ENCODE measurements at places on chromosomes 7 and 10.

DNA sequence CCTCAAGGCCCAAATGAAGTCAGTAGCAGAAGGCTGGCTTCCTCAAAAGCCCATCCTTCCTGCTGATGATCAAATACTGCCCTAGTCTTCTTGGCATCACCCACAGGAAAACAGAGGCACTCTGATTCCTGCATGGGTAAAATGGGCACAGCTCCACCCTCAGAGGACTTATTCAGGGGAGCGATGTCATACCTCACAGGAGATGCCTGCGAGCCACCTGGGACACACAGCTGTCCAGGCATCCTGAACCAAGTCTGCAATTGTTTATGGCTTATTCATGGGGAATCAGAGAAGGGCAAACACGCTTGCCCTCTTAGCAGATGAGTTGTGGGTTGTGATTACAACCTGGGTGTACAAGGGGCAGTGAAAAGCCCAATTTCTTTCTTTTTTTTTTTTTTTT lies 22.0 kb upstream of the LMTK2 start:
- H3K27me3 ChIP-seq: no peaks in the 10 kb centered on the region
- peaks cover 4% of the 10 kb centered on the region for H3K4me1 ChIP-seq
- H3K4me3 ChIP-seq: no peak overlapping the region
- peak overlapping the region; percentile 86 for H3K27ac ChIP-seq
- H3K36me3 ChIP-seq: no peaks in the 10 kb centered on the region

DNA sequence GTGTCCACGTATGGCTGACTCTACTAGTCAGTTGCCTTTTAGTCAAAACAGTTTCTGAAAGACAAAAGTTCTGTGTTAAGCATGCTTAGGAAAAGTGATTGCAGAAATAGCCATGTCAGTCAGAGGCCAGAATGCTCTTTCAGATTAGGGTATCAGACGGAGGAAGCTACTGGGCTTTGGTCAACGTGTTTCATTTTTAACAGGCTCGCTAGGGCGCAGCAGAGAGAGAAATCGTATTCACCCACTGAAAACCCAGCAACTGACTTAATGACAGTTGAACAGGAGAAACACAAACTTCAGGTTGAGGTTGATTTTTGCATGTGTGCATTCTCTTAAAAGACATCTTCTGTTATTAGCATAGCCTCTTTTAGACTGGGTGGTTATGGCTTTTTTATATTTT lies 322.6 kb upstream of the KIAA1217 start:
- no peaks in the 10 kb centered on the region for H3K27me3 ChIP-seq
- no peaks in the 10 kb centered on the region for H3K36me3 ChIP-seq
- no peak overlapping the region for H3K27ac ChIP-seq
- no peak for DNase-seq
- no peaks in the 10 kb centered on the region for H3K4me1 ChIP-seq

- peaks cover 60% of the 10 kb centered on the region for H3K36me3 ChIP-seq
- H3K27me3 ChIP-seq: no peaks in the 10 kb centered on the region
- DNase-seq: no peak
- H3K27ac ChIP-seq: no peak overlapping the region
- H3K4me1 ChIP-seq: no peaks in the 10 kb centered on the region
Measured at GRCh38 chr7:157228864-157229422, 90.2 kb downstream of the UBE3C start.

- H3K4me1 ChIP-seq: peaks cover 26% of the 10 kb centered on the region
- peaks cover 64% of the 10 kb centered on the region for H3K27me3 ChIP-seq
- peak overlapping the region; percentile 57 for H3K4me3 ChIP-seq
- no peaks in the 10 kb centered on the region for H3K36me3 ChIP-seq
- DNase-seq: no peak
Measured at GRCh38 chr7:132577206-132578049, 1.2 kb upstream of the PLXNA4 start.

GRCh38 chr7:20197125-20197748 lies 19.9 kb downstream of the MACC1 start:
- no peaks in the 10 kb centered on the region for H3K27me3 ChIP-seq
- H3K27ac ChIP-seq: no peak overlapping the region
- no peak for DNase-seq
- H3K4me3 ChIP-seq: no peak overlapping the region
- H3K4me1 ChIP-seq: peaks cover 15% of the 10 kb centered on the region
- no peaks in the 10 kb centered on the region for H3K36me3 ChIP-seq

DNA sequence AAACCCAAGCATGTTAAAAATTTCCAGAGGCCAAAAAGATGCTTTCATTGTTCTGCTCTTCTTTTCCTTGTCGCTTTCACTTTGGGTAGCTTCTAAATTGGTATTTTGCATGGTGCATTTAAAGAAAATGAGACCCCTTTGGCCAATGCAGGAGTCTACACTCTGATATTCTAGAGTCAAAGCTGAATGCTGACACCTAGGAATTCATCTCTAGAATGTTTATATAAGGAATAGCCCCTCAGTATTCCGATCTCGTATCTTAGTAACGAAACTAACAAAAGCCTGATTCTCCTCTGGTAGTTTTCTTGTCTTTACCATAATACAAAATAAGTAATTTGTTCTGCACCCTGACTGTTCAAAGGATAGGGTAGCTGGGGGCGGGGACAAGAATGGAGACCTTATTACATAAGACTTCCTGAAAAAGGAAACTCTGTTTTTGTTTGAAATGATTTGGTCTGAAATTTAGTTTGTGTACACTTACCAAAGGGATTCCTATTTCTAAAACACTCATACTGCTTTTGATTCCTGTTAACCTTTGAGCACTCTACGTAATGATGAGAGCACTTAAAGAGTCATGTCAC lies 17.1 kb downstream of the IKZF1 start:
- H3K36me3 ChIP-seq: no peaks in the 10 kb centered on the region
- H3K27ac ChIP-seq: no peak overlapping the region
- no peak overlapping the region for H3K4me3 ChIP-seq
- H3K27me3 ChIP-seq: no peaks in the 10 kb centered on the region
- no peaks in the 10 kb centered on the region for H3K4me1 ChIP-seq
- no peak for DNase-seq

GRCh38 chr10:95556994-95557767 lies 4.0 kb downstream of the SORBS1 start:
- DNase-seq: peak; percentile 44
- no peaks in the 10 kb centered on the region for H3K27me3 ChIP-seq
- no peak overlapping the region for H3K27ac ChIP-seq
- no peaks in the 10 kb centered on the region for H3K36me3 ChIP-seq
- H3K4me3 ChIP-seq: no peak overlapping the region

DNA sequence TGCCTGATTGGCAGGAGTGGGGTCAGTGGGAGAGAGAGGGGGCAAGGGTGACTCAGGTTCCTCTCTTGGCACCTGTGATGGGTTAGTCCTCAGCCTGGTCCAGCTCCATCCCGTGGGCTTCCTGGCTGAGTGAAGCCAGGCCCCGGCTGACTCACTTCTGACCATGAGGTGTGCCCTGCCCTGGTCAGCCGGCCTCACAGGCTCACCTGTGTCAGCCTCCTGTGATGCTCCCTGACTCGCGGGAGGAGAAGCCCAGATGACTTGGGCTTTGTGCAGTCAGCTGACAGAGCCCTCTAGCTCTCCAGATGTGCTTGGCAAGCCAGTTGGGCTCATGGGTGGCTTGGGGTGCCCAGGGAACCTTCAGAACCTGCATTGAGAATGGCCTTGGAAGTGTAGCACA lies 16.0 kb upstream of the PPIF start:
- H3K36me3 ChIP-seq: no peaks in the 10 kb centered on the region
- H3K4me3 ChIP-seq: no peak overlapping the region
- H3K4me1 ChIP-seq: peaks cover 8% of the 10 kb centered on the region
- no peak for DNase-seq
- no peaks in the 10 kb centered on the region for H3K27me3 ChIP-seq

DNA sequence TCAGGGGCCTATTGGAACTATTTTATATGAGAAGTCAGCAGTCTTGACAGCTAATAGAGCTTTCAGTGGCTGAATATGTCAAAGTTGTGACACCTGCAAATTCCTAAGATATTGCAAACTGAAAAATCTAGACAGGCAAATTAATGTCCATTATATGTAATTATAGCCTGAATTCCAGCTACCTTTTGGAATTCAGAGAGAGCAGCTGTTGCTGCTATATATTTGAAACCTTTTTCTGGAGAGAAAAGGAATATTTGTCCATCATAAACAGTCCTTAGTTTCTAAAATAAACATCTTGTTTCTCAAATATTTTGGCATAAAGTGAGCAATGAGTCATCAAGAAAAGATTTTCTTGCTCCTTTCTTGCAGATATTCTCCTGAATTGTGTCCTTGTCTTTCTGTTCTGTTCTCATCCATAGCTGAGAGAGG lies 408.9 kb upstream of the SEMA3D start:
- no peak overlapping the region for H3K27ac ChIP-seq
- no peaks in the 10 kb centered on the region for H3K27me3 ChIP-seq
- H3K36me3 ChIP-seq: no peaks in the 10 kb centered on the region
- no peak for DNase-seq
- H3K4me3 ChIP-seq: no peak overlapping the region

GRCh38 chr10:126508535-126509040 lies 120.3 kb upstream of the ADAM12 start:
- no peak overlapping the region for H3K4me3 ChIP-seq
- H3K36me3 ChIP-seq: no peaks in the 10 kb centered on the region
- H3K4me1 ChIP-seq: no peaks in the 10 kb centered on the region
- H3K27ac ChIP-seq: no peak overlapping the region
- no peak for DNase-seq

DNA sequence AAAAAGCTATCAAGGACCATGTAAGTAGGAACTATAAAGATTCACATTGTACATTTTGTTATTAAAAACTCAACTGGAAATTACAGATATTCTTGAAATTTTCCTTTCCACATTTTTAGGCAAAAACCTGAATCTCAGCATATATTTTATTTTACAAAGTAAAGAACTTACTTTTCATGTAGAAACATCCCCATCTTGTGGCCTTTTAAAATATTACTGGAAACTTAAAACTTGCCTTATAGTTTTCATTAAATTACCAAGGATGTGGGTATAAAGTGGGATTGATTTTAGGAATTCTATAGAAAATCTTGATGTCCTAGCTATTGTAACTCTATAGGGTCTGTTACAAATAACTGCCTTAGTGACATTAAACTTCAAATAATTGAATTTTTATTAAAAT lies 10.6 kb downstream of the DBF4 start:
- no peaks in the 10 kb centered on the region for H3K4me1 ChIP-seq
- no peaks in the 10 kb centered on the region for H3K27me3 ChIP-seq
- no peak overlapping the region for H3K27ac ChIP-seq
- peaks cover 13% of the 10 kb centered on the region for H3K36me3 ChIP-seq
- no peak overlapping the region for H3K4me3 ChIP-seq
- no peak for DNase-seq

- H3K4me3 ChIP-seq: no peak overlapping the region
- no peaks in the 10 kb centered on the region for H3K4me1 ChIP-seq
- DNase-seq: no peak
- no peaks in the 10 kb centered on the region for H3K27me3 ChIP-seq
- H3K27ac ChIP-seq: no peak overlapping the region
Measured at GRCh38 chr10:124181656-124182055, 88.3 kb upstream of the CHST15 start.

- no peak for DNase-seq
- no peaks in the 10 kb centered on the region for H3K4me1 ChIP-seq
- no peak overlapping the region for H3K27ac ChIP-seq
- H3K36me3 ChIP-seq: no peaks in the 10 kb centered on the region
- no peaks in the 10 kb centered on the region for H3K27me3 ChIP-seq
Measured at GRCh38 chr7:119630406-119630969, 642.5 kb upstream of the KCND2 start.

DNA sequence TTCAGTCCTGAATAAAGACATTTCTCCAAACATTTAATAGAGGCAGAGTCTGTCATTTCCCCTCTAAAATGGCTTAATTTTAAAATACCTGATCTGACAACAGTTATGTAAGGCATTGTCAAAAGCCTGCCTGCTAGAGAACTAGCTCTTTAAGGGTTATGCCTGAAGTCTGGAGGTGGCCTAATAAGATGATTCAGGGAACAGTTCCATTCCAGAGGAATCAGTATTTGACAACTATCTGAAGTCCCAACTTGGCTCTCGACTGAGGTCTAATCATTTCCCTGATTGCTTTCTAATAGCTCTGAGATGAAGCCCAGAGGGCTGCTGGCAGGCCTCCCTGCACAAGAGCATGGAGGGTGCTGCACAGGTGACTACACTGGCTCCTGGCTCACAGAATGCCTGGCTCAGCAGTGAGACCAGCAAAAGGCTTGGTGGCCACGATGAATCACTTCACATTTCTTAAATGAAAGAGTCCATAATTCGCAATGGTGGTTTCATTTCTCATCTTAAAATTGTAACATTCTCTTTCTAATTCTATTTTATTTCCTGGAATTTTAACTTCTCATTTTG lies 509.6 kb upstream of the POM121L12 start:
- no peaks in the 10 kb centered on the region for H3K36me3 ChIP-seq
- H3K4me1 ChIP-seq: no peaks in the 10 kb centered on the region

GRCh38 chr7:23467806-23468525 lies 2.3 kb downstream of the IGF2BP3 start:
- no peak for DNase-seq
- peak overlapping the region; percentile 50 for H3K4me3 ChIP-seq
- peaks cover 100% of the 10 kb centered on the region for H3K27me3 ChIP-seq
- H3K36me3 ChIP-seq: no peaks in the 10 kb centered on the region

GRCh38 chr7:124376111-124376510 lies 343.2 kb upstream of the TMEM229A start:
- H3K36me3 ChIP-seq: no peaks in the 10 kb centered on the region
- no peaks in the 10 kb centered on the region for H3K4me1 ChIP-seq
- no peaks in the 10 kb centered on the region for H3K27me3 ChIP-seq
- H3K4me3 ChIP-seq: no peak overlapping the region

GRCh38 chr10:74637685-74638084 lies 188.7 kb upstream of the KAT6B start:
- H3K27ac ChIP-seq: no peak overlapping the region
- no peaks in the 10 kb centered on the region for H3K27me3 ChIP-seq
- H3K4me1 ChIP-seq: peaks cover 6% of the 10 kb centered on the region
- no peak for DNase-seq

DNA sequence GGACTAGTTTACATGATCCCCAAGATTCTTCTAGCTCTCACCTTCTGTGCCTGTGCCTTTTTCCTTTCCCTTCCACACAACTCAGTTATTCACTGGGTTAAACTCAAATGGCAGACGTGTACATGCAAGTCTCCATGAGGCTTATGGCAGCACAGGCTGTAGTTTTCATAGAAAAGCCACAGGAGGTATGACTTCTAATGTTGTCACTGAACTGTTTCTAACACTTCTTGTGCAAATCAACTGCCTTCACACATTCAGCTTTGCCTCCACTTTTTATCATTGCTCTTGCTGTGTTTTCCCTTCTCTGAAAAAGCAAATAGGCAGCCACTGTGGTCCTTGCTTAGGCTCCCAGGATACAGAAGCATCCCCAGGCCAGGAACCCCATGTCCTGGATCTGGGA lies 5.3 kb upstream of the GIMAP5 start:
- H3K27me3 ChIP-seq: no peaks in the 10 kb centered on the region
- H3K4me3 ChIP-seq: no peak overlapping the region
- H3K27ac ChIP-seq: no peak overlapping the region
- H3K4me1 ChIP-seq: peaks cover 4% of the 10 kb centered on the region
- no peaks in the 10 kb centered on the region for H3K36me3 ChIP-seq

GRCh38 chr10:70682920-70683600 lies 10.8 kb downstream of the ADAMTS14 start:
- DNase-seq: no peak
- H3K27ac ChIP-seq: no peak overlapping the region
- peaks cover 12% of the 10 kb centered on the region for H3K4me1 ChIP-seq

All from suprapubic skin (tissue), 4 donors.